Brain pericyte (primary cell): ENCODE measurements at places on chromosomes 7 and 10.

DNA sequence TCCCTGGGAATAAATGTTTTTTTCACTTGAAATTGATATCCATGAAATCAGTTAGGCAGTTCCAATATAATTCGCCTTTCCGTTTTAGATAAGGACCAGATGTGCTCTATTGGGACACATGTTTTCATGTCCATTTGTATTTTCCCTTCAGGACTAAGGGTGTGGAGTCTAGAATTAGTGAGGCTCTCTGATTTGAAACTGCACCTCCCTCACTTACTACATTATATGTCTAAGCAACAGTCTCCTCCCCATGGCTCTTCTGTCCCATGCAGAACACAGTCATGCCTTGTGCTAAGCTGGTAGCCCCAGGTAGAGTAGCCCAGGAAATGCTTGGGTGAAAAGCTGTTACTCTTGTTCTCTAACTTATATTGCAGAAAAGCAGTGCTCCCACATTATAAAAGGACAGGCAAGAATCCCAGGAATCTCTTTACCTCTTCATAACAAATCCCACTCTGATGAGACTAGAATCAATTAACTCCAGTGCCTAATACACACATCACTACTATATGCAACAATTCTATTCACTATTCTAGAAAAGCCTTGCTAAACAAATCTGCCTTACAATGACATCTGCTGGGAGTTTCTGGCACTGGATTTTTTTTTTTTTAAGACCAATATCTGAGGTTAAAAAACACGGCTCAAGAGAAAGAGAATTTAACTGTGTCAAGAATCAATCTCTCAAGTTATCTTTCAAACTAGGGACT lies 293.9 kb downstream of the SNX13 start:
- no peak for DNase-seq

DNA sequence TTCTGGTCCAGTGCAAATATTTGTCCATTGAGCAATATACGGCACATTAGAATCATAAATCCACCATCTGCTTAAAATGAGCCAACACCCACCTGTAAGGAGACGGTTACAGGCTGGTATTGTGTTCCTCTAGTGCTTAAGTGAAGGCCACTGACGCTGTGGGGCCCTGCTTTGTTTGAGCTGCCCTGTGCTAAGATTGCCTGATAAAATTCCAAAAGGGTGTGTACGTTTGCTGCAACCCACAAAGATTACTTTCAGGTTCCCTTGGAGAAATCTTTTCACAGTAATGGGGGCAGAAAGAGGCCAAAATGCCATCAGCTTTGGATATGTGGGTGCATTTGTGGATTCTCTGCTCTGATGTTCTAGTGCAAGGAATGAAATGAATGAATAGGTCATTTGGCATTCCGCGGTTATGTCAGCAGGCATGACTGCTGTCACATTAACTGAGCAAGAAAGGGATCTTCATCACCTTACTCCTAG lies 34.4 kb downstream of the AGR3 start:
- no peak for DNase-seq

DNA sequence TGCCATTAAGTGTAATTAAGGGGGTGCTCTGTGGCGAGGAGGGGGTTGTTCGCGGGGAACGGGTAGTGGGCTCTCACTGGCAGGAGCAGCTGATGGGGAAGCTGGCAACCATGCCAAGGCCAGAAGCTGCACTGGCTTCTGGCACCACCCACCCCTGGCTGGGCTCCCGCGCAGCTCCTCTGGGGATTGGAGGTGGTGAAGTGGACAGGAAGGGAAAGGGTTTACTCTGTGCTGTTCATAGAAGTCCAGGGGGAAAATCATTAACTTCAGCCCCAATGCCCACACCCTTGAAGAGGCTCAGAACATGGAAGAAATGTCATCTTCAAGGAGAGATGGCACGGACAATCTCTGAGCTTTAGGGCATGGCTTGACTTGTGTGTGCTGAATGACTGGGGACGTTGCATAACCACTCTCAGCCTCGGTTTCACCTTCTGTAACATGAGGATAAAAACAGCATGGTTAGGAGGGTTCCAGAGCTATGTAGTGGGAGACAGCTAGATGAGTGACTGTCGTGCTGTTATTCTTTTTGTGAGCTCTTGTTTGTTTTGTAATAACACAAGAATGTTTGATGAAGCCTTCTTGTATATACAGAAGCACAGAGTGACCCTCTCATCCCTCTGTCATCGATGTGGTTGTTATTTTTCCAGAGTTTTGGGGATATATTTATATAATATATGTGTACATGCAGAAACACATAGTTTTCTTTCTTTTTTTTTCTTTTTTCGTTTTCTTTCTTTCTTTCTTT lies 29.9 kb downstream of the KAZALD1 start:
- DNase-seq, result no peak

DNA sequence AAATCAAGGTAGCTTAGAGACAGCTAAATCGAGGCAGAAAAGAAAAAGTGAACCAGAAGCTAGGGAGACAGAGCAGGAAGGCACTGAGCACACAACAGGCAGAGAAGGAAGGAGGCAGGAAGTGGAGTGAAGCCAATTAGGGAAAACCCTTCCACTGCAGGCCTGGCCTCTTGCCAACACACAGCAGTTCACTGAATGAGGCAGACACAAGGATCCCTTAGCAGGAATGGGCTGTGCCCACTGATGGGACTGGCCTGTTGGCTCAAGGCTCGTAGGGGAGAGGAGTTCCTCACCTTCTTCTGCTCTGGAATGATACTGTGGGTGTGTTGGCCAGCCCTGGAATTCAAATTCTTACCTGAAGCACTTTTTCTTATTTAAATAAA lies 220.3 kb upstream of the STK17A start:
- DNase-seq, result no peak

GRCh38 chr7:43071604-43072003 lies 40.8 kb upstream of the HECW1 start:
- no peak for DNase-seq

DNA sequence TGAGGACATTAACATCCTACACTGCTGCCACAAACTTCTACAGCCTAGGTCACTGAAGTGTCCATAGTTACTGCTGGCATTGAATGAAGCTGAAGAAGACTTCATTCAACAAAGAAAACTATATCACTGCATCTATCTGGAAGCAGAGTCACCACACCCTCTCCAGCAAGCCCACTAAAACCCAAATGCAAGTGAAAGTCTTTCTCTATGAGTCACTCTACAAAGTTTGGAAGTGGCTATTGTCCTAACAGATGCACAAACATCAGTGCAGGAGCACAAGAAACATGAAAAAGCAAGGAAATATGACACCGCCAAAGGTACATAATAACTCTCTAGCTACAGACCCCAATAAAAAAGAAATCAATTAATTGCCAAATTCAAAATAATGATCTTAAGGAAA lies 43.5 kb upstream of the CAMK2B start:
- no peak for DNase-seq

DNA sequence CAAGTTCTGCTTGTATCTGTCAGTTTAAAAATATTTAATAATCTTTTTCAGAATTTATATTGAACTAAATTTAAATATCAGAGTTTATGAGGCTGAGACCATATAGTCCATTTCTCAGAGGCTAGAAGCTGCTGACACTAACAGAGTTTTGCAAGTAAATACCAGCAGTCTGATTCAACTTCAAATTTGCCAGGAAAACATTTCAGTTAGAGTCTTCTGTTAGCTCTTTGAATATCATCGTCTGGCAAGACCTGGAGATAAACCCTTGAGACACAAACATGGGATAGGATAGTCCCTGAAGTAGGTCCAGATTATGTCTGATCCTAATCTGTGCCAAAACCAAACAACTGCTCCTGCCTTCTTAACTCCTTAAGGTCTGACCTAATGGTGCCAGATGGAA lies 472.8 kb upstream of the STEAP1 start:
- DNase-seq, result no peak

DNA sequence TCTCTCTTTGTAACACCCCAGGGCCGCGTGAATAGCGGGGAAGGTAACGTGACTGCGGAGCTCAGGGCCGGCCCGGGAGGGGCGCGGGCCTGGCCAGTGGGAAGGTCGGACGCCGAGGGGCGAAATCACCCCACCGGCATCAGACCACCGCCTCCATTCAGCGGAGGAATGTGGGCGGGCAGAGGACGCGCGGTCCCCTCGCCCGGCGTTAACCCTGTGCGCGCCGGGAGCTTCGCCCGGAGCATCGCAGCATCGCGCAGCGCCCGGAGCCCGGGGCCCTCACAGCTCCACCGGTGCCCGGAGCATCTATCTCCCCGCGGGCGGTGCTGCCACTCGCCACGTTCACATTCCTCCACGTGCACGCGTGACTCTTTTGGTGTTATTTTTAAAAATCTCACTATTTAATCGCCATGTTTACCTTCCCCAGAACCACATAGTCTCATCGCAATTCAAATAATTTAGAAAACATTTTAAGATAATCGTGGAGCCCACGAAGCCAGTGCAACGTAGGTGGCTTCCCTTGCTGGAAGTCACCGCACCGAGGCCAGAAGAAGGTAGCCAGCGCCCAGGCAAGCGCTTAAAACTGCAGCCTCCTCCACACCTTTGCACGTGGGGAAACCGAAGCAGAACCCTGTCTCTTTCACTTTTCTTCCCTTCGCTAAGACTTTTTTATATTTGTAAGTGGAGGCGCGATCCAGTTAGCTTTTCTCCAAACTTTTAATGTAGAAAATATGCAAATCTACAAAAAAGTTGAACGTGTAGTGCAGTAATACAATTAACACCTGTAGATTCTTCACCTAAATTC lies 21.8 kb downstream of the FGFBP3 start:
- no peak for DNase-seq

GRCh38 chr10:28523725-28524252 lies 9.1 kb upstream of the WAC start:
- no peak for DNase-seq

- no peak for DNase-seq
Measured at GRCh38 chr10:126013489-126014281, 117.3 kb downstream of the FANK1 start.

DNA sequence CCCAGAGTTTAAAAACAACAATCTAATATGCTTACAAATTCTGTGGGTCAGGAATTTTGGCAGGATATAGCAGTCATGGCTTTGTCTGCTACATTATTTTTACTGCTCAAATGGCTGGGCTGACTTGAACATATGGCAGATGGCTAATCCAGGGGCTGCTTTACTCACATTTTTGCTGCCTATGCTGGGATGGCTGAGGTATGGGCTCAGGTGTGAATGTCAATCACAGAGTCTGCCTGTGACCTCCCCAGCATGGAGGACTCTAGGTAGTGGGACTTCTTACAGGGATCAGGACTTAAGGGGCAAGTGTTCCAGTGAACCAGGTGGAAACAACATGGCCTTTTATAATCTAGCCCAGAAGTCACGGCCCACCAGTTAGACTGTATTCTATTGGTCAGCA lies 4.4 kb upstream of the FKBP9 start:
- DNase-seq, result no peak

GRCh38 chr10:14299556-14299955 lies 31.2 kb downstream of the FRMD4A start:
- DNase-seq, result no peak

GRCh38 chr10:11721806-11722205 lies 20.4 kb upstream of the ECHDC3 start:
- DNase-seq, result no peak

- no peak for DNase-seq
Measured at GRCh38 chr10:132423966-132424861, 27.2 kb downstream of the PWWP2B start.

DNA sequence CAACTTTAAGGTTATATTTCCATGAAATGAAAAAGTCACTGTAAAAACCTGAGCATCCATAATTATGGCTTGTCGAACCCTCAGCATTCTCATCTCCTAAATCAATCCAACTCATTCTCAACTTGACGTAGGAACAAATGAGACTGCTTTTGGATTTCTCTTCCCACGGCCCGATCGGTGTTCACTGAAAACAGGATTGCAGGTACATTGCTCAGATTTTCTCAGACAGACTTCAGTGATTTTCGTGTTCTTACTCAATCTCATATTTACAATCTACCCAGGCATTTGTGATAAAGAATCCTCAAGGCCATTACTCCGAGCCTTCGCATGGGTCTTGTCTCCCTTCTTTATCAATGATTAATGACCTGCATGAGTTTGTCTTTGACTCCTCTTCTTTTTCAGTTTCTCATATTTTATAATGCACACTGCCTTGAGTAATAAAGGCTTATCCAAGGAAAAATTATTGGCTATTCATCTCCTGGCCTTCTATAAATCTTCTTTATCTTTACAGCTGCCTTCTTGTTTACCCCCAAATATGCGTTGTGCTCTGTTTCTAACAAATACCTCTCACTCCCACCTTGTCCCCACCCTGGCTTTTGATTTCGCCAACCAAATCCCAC lies 90.4 kb upstream of the MYO3A start:
- DNase-seq, result no peak

DNA sequence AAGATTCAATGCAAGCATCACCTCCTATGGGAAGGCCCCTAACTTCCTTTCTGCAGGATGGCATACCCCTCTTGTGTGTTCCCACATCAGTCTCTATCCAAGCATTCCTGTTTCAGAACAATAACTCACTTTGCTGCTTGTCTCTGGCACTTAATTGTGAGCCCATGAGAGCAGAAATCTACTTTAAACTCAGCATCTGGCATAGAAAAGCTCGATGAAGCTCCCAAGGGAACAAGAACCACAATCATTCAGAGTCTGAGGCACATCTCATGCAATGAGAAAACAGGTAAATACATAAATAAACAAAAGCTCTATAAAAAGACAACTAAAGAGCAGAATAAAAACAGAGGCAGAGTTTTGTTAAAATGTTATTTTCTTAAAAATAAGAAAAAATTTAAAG lies 66.2 kb downstream of the VPS41 start:
- no peak for DNase-seq

DNA sequence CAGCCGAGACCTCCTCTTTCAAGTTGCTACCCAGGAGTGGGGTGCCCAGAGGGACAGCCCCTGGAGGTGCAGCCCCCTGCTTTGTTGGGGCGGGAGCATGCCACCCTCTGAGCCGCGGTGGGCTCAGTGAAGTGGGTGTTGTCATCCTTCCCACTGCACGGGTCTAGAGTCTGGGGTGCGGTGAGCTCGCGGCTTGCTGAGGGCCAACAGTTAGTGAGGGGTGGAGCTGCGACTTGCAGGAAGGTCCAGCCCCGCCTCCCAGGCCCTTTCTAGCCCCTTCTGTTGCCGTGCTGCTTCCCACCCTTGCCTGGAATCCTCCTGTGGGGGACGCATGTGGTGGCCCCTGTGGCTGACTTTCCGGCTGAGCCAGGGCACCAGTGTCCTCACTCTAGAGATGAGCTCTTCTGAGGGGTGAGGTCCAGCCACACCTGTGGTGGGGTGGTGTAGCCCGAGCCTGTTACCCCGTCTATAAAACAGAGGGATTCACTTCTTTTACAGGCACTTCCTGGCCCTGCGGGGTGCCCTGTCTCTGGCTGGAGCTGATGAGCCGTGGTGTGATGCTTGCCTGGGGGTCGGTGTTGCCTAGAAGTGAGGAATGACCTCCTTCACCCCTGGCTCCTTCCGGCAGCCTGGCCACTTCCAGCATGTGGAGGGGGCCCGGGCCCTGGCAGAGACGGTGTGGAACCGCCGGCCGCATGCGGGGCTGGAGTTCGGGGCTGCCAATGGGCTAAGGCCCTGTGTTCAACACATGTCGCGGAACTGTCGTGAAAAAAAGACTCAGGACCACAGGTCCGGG lies 127.9 kb downstream of the FAM53B start:
- no peak for DNase-seq

GRCh38 chr7:133054162-133054840 lies 27.6 kb downstream of the CHCHD3 start:
- no peak for DNase-seq
